Smooth muscle cell of the pulmonary artery (primary cell): ENCODE measurements at places on chromosomes 13 and 19. TPM values are rescaled to one million over a fixed set of nuclear protein-coding genes. Genes with fewer than 3 reads are reported as not detected.

Gene FLT1
- 3.2 and 3.8 TPM in 2 replicates for total RNA-seq

Gene SIGLEC11
- not detected in 2 replicates for total RNA-seq

Gene CRYL1
- 16.3 and 20.2 TPM in 2 replicates for total RNA-seq

Gene IGFL2
- total RNA-seq: 0.13 TPM in 1 of 2 replicates, not detected in the other

Gene JUNB
- 77.3 and 101 TPM in 2 replicates for total RNA-seq

Gene FBL
- 95.5 and 134 TPM in 2 replicates for total RNA-seq

Gene SPART
- 152 and 153 TPM in 2 replicates for total RNA-seq

Gene DNAJC15
- 13.6 and 16.5 TPM in 2 replicates for total RNA-seq

Gene GIPC3
- 0.07 and 0.10 TPM in 2 replicates for total RNA-seq

Gene CATSPERD
- total RNA-seq: not detected in 2 replicates

Gene UPF3A
- total RNA-seq: 14.6 and 20.0 TPM in 2 replicates

Gene KEAP1
- 79.0 and 82.3 TPM in 2 replicates for total RNA-seq

Gene STAP2
- total RNA-seq: 0.73 and 2.2 TPM in 2 replicates
